ENCODE measurements at places on chromosomes 3 and 15. TPM values are rescaled to one million over a fixed set of nuclear protein-coding genes. Genes with fewer than 3 reads are reported as not detected.
A peak's percentile ranks its signal among the peaks of the same experiment; 100 is the strongest.

DNA sequence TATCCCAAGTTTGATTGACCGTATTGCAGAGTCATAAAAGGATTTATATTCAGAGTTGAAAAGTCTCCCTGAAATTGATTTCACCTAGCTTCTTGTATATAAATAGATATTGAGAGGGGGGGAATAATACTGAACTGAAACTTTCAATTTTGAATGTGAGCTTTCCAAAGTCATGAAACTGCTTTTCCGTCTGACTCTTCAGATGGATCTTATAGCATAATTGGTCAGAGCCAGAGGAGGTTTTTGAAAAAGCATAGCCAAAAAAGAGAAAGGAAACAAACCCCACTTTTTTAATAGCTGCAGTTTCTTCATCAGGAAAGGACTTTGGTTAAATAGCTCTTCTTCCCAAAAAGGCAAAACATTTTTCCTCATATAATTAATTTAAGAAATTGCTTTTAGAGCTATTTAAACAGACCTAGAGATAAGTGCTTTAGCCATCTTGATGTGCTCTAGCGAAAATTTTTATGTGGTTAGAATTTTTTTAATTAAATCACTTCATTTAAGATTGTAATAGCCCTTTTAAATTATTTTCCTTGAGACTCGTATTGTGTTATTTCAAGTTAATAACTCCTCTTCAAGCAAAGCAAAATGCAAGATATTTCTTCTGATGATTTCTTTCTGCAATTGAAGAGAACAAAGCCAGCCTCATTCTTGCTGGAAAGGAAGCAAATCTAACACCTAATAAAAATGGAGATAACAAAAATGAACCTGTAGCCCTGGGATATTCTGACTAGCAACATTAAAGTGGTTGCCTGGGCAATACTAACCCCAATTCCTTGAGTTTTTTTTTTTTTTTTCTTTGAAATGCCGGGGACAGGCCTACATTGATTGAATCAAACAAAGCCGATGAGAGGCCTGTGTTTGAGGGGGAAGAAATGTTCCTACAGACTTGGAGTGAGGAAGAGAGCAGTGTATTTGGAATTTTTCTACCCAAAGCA lies 173.6 kb downstream of the PTPRG start:
- no peak for DNase-seq

DNA sequence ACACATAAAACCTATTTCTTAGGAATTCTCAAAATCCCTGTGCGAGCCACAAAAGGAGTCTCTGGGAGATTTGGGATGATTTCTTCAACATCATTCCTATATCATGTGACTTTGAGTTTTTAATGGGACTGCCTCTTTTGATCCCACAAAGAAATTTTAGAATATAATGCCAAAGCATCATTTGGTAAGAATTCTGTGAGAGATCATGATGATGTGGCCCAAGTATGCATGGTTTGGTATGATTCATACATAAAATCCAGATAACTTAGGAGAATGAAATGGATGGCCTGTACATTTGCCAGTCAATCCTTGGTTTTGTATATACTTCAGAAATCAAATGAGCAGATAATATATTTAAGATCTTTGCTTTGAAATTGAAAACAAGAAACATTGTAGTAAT lies 61.3 kb downstream of the UBE2E2 start:
- no peak for DNase-seq

DNA sequence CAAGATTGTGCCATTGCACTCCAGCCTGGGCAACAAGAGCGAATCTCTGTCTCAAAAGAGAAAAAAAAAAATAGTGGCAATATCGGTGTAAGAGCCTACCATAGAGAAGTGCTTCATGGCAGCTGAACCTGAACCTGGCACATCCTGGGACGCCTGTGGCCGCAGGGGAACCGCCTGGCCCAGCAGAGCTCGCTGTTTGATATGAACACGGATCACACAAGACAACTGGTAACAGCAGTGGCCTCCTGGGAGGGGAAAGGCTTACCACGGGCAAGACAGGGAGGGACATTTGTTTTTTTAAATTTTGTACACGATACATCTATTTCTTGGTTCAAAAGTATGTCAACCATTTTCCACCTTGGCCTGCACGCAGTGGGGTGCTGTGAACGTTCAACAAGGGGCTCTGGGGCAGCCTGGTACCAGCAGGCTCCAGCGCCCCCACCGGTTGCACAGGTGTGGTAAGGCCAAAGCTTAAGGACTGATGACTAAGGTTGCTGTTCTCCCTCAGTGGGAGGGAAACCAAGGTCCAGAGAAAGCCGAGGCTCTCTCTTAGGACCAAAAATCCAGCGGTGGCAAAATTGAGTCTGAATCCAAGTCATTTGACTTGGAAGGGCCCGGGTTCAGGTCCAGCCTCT lies 21.7 kb upstream of the EPHB3 start:
- DNase-seq = no peak

Gene DLG1
- 107 TPM for total RNA-seq

DNA sequence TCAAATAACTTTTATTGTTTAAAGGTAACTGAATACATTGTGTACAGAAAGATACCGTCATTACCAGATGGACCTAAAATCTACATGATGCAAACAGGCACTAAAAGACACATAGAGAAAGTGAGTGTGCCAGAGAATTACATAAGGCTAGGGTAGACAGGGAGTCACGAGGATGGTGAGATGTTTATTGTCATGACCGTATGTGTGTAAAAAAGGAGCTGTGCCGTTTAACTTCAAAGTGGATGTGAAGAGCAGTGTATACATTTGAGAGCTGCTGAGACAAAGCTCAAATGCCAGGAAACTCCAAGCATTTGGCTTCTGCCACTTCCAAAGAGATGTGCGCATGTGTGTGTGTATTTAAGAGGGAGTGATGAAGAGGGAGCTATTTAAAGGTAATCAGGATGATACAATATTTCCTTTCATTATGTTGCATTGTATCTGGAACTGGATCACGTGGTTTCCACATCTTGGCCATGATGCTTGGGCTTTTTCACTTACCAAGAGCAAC lies 51.4 kb upstream of the IGF1R start:
- DNase-seq = no peak

Gene FILIP1L
- total RNA-seq = 8.9 TPM

- DNase-seq = no peak
Measured at GRCh38 chr3:97187771-97188170, 373.4 kb downstream of the EPHA6 start.

Gene VILL
- total RNA-seq = 197 TPM

DNA sequence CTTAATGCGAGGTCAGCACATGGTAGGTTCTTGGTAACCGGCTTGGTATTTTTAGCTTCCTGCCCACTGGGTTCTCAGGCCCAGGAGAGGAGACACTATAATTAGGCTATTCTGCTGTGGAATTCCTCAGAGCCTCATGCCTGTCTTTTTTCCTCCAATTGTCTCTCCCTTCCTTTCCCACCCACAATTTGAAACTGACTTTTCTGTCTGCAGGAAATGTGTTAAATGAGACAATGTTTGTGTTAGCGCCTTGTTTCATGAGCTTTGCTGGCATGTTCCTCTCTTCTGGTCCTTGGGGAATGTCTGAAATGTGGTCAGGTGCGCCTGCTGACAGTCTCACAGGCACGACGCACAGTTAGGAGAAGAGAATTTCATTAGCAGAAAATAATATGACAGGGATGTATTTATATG lies 223.6 kb upstream of the CTNNB1 start:
- no peak for DNase-seq

GRCh38 chr15:66233487-66234415 lies 19.8 kb downstream of the MEGF11 start:
- no peak for DNase-seq

GRCh38 chr3:122800706-122801237 lies 5.9 kb downstream of the SLC49A4 start:
- no peak for DNase-seq

DNA sequence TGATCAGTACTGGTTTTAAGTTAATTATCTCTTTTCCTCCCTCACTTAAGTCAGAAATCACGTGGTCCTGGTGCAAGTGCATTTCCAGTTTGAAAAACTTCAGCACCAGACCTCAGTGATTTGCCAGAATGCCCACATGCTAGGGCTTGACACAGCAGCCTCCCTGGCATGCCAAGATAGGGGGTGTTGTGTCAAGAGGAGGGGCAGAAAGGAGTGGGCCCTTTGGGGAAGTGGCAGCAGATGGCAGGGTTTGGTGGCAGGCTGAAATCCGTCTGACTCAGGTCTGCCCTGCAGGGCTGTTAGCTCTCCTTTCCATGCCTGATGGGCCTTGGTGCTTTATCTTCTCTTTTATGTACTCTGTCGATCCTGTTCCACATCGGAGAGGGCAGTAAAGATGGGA lies 23.4 kb downstream of the PXK start:
- DNase-seq = no peak

DNA sequence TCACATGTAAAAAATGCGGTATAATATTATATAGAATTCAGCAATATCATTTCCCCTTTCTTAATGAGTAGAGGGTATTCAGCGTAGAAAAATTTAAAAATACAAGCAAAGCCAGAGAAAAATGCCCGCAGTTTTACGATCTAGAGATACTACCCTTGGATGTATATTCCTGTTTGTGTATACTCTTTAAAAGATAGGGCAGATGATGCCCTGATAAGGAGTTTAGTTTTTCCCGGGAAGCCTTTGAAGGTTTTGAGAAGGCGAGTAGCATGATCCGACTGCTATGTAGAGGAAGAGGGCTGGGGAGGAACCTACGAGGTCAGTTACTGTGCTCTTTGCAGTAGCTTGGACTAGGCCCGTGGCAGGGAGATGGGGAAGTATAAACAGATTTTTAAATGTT lies 1.2 kb downstream of the YEATS2 start:
- DNase-seq = peak; percentile 23

Gene CSPG4
- 86.8 TPM for total RNA-seq

Gene SCN5A
- total RNA-seq = 1.3 TPM

DNA sequence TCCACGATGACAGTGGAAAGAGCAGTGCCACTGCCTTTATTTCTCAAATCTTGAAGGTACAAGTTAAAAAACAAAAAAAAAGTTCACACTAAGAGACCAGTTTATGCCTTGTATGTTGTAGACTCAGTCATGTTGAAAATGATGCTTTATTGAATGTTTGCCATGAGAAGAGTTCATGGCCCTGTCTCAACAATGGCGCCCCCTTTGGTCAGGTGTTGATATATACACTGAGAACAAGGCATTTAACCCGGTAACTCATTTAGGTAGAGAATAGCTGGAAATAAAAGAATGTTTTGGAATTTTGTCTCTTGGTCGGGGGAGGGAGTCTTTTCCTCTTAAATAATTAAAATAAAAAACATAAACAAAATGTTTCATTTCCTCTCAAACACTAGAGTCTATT lies 145.6 kb upstream of the SLC2A2 start:
- no peak for DNase-seq

- no peak for DNase-seq
Measured at GRCh38 chr3:184135911-184136260, 728 bp downstream of the EIF2B5 start.

Gene GLDN
- 10.0 TPM for total RNA-seq

DNA sequence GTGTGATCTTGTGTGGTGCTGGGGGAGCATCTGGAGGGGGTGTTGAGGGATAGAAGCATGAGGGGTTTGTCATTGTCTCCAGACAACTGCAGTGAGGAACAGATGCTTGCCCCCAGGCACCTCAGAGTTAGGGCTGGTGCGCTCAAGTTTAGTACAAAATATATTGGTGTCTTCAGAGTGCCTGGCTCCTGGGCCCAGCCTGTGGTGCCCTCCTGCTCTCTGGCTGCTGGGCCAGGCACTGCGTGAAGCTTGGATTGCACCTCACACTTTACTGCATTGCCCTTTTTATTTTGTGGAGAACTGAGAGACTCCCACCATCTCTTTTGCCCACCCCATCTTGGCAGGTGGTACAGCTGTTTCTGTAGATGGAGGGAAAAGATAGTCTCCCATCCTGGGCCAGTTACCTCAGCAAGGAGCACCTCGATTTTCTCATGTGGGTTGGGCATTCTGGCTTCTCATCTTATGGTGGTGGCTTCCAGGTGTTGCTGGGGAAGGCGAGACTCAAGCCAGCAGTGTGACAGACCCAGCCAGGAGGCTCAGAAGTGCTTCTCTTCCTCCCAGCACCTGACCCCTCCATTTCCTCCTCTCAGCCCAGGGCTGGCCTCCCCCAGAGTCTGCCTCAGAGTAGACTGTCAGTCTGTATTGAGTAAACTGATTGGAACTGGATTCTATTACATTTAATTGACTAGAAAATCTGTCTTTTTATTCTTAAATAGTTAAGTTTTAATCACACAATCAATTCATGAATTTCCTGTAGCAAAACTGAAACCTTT lies 140.5 kb downstream of the DNAJB8 start:
- DNase-seq = no peak

Gene ZNF592
- total RNA-seq = 33.4 TPM

DNA sequence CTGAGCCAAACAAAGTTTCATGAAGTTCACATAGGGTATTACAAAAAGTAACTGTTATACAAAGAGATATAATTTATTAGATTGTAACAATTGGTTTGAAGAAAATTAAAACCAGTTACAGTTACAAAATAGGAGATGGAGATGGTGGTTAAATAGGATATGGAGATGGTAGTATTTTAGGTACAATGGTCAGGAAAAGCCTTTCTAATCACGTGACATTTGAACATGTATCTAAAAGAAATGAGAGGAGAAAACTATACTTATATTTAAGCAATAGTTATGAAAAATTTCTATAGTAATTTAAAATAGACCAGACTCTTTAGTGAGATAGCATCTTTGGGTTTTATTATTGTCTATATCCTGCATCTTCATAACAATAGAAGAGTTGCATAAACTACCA lies 312.9 kb downstream of the RBMS3 start:
- no peak for DNase-seq

Gene PP2D1
- not detected for total RNA-seq

DNA sequence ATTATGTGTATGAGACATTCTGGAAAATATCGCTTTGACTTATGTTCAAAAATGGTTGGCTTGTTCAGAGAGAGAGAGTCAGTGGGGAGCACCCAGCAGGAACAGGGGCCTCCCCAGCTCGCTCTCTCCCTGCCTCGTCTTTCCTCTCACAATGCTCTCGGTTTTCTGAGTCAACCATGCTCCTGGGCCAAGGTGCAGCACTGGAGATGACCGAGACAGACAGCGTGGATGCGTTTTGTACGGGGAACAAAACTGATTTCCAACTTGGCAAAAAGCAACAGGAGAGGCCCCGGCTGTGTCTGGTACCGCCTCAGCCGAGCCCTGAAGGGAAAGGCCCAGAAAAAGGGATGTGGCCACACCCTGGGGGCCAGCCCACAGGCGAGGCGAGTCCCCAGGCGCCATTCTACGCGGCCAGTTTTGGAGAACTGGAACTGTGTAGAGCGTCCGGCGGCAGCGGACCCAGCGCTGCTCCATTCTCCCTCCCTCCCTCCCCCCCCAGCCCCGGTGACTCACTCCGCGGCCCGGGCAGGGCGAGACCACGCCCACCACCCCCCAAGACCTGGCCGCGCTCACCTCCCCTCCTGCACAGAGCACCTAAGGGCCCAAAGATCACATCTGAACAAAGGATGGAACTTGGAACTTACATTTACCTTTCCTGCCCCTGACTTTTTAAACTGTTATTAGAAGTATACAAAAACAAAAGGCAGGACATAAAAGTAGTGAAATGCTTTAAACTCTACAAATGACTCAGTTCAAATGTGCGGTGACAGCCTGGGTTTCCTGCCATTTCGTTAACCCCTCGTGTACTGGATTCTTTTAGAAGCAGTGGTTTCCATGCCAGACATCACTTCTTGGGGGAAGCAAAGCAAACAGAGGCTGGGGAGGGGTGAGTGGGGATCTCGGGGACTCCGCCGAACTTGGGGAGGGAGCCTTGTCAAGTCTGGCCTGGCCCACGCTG lies 12.7 kb downstream of the ATP10A start:
- peak; percentile 69 for DNase-seq

All from mucosa of descending colon (tissue), 3 donors.